A673 (cell line): ENCODE measurements at places on chromosomes 2 and 18. TPM values are rescaled to one million over a fixed set of nuclear protein-coding genes. Genes with fewer than 3 reads are reported as not detected.
A peak's percentile ranks its signal among the peaks of the same experiment; 100 is the strongest.

Gene SERPINB4
- total RNA-seq, result not detected in 2 replicates

Gene HES6
- total RNA-seq, result 17.2 and 26.9 TPM in 2 replicates

Gene FTCDNL1
- total RNA-seq, result 0.88 and 1.0 TPM in 2 replicates

DNA sequence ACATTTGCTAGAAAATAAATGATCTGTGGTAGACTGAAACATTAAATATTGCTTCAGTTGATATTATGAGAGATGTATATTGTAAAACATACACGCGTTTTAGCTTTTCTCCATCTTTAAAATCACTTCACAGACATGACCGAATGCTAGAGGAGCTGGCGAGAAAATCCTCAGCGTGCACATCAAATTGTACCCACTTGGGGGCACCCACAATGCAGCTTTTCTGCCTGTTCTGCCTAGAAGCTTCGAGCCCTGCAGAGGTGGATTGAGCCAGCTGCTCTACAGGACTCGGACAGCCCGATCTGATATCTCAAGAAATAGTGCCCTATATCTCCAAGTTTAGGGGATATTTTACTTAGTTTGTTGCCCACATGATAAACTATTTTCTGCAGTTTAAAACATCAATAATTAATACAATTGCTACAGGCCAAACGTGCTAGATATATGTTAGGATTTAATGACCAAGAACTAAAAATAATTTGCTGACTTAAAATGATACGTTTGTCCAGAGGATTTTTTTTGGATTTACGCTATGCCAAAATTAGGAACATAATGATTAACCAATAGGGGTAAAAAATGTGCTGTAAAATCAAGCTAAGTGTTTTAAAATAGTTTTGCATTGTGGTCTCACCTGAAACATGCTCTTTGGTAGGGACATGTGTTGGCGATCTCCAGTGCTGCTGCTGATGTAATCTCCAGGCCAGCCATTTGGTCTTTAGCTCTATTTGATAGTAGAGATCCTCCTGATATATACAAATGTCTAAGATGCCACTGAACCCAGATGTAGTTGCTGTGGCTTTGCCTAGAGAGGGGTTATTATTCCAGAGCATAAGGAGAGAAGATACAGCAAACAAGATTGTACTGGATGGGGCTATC lies 22.3 kb upstream of the ATP5MC3 start:
- DNase-seq, result peak; percentile 78

GRCh38 chr2:40219141-40219540 lies 232.7 kb downstream of the SLC8A1 start:
- DNase-seq, result no peak

Gene FER1L5
- 1.2 TPM in 2 replicates for total RNA-seq

- peak; percentile 18 for DNase-seq
These were observed 116.2 kb downstream of the EML6 start for GRCh38 chr2:54839461-54840255.

DNA sequence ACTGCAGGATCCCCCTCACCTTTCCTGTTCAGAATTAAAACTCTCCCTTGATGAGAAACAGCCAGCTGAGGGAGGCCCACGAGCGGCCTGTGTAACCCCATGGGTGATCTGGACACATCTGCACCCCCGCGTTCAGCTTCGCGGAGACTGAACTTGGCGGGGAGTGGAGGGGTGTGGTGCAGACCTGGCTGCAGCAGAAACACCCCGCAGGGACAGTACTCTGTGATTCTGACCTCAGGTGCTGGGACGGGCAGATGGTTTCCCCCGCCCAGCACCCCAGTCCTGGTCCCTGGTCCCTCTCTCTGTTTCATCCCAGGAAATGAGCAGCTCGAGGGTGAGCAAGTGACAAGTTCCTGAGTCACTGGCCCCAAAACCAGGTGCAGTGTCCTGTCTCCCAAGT lies 41.2 kb downstream of the GBX2 start:
- DNase-seq, result no peak

Gene MALL
- 0.17 and 0.24 TPM in 2 replicates for total RNA-seq

DNA sequence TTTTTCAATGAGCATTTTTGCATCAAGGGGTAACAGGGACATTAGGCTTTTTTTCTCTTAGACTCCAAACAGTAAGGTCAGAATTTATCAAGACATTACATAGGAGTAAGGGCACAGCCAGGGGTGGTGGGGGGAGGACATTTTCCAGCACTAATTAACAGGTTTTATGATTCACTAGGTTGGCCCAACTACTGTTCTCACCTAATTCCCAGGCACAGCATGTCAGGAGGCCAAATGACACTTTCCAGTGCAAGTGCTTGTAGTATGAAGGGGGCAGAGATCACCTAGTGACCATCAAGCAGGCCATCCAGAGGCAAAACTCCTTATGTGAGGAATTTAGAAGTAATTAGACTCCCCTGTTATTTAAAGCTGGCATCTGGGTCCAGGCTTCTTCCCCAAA lies 3.9 kb upstream of the MBD2 start:
- no peak for DNase-seq

GRCh38 chr2:100613719-100614118 lies 50.9 kb downstream of the PDCL3 start:
- no peak for DNase-seq

Gene SLC19A3
- 4.2 and 4.4 TPM in 2 replicates for total RNA-seq

DNA sequence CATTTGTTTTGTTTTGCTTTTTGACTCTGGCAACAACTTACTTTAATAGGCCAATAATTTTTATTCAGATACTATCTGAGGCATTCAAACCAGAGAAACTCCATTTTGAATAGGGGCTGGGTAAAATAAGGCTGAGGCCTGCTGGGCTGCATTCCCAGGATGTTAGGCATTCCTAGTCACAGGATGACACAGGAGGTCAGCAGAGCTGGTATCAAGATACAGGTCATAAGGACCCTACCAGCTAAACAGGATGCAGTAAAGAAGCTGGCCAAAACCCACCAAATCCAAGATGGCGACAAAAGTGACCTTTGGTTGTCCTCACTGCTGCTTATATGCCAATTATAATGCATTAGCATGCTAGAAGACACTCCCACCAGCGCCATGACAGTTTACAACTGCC lies 102.2 kb upstream of the XPO1 start:
- DNase-seq, result no peak

GRCh38 chr2:29922605-29923004 lies 1.2 kb upstream of the ALK start:
- no peak for DNase-seq

- no peak for DNase-seq
These were observed 201.0 kb downstream of the MBD5 start for GRCh38 chr2:148221926-148222325.

Gene NT5DC4
- not detected in 2 replicates for total RNA-seq

DNA sequence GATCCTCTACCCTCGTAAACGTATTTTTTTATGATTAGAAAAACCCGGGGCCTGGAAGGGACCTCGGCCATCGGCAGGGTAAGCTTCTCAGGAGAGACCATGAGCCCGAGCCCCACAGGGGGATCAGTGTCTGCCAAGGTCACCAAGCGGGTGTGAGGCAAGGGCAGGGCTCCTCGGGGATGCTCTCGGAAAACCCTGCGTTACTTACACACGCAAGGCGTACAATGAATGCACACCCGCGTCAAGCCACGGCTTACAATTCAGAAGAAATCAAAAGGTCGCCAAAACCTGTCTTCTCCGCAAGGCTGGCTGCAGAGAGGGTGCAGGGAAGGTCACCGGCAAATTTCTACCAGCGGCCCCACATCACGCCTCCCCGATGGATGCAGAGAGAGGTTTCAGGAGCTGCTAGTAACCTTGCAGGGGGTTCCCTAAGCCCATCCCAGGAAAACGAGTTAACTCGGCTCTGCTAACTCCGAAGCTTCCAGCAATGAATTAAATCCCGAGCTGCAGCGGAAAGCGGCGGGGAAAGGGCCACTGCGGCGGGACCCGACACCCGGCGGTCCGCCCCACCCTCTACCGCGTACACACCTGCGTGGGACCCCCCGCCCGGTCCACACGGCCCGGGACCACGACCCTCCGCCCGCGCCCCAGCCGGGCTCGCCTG lies 638 bp downstream of the ST3GAL5 start:
- DNase-seq, result peak; percentile 44

DNA sequence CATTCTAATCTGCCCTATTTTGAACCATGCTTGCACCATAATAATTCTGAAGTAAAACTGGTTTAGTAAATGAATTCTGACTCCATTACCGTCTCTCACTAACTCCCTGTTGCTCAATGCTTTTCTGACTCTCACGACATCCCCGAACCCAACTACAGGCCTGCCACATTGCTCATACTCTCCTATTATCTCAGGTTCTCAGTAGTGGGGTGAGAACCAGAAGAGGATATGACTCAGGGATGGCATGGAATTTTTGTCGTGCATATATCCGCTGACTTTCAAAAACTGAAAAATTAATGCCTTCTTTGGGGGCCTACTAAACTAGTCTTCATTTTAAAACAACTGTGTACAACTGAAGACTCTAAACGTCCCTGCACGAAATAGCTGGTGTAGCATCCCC lies 34.3 kb downstream of the NETO1 start:
- peak; percentile 33 for DNase-seq

DNA sequence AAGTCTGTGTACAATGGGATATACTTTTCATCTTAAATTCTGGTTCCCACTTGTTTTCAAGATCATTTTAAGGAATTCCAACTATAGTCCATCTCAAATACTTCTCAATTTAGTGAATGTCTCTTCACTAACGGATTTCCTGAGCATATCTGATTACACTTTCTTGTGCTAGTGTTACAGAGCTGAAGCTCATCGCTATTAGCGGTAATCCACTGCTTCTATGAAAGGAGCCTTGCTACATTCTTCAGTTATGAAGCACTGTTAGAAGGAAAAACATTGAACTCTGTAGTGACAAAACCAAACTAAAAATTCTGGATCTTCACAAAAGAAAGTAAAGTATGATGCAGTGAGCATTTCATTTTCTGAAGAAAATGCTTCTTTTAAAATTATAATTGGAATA lies 72.0 kb downstream of the AGPS start:
- no peak for DNase-seq

Gene EN1
- not detected in 2 replicates for total RNA-seq

DNA sequence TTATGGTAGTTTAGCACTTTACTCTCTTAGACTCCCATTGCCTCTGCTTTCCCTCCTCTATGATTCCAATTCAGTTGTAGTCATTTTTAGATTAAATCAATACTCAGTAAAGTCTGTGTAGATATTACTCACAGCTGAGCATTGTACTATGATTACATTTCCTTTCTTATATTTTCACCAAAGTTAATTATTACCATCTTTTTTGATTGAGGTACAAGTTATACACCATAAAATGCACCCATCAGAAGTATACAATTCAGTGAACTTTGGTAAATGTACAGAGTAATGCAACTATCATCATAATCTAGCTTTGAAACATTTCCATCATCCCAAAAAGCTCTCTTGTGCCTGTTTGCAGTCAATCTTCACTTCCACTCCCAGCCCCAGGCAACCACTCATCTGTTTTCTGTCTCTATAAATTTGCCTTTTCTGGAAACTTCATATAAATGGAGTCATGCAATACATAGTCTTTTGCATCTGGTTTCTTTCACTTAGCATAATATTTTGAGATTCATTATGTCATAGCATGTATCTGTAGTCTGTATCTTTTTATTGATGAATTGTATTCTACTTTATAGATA lies 30.2 kb upstream of the ETAA1 start:
- no peak for DNase-seq

DNA sequence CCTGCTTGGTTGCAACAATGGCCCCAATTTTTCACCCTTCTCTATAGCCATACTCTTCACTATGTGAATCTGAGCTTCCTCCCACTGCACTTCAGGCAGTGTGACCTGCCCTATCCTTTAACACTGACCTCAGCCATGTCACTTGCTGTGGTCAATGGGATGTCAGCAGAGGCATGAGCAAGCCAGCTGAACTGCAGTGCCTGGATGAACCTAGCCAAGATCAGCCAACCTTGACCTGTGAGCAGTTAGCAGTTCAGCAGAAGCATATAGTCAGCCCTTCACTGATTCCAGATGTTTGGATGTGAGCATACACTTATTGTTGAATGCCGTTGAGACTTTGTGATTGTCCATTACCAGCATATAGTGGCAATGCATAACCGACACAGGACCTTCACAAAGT lies 63.4 kb upstream of the BOD1L2 start:
- no peak for DNase-seq

Gene AMMECR1L
- 24.1 and 26.0 TPM in 2 replicates for total RNA-seq

GRCh38 chr2:20514596-20515269 lies 67.9 kb downstream of the RHOB start:
- DNase-seq, result no peak

Gene SRD5A2
- not detected in 2 replicates for total RNA-seq

GRCh38 chr18:6868033-6868432 lies 138.5 kb downstream of the ARHGAP28 start:
- DNase-seq, result no peak

DNA sequence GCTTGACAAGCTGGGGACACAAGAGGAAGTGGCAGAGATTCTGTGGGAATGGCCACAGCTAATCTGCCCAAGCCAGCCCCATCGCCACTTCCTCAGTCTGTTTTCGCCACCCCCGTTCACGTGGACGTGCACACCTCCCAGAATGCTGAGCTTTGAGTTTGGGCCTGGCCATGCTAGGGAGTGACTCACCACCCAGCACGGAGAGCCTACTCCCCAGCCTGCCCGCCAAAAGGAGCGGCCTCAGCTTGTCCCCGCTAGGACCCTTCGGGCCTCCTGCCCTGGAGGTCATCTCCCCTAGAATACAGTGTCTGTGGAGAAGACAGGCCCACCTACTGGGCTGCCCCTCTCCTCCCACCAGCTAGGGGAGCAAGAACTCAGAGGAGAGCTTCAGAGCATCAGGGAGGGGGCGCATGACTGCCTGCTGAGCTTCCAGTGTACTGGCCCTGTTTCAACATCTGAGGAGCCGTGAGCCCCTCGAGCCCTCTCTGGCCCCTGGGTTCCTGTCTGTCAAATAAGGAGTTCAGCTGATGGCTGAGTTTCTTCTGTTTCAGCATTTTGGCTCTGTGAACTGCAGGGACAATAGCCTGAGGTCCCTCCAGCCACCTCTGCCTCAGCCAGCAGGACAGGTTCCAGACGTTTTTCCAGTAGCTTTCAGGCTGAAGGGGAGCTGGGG lies 5.1 kb downstream of the SLC35F6 start:
- no peak for DNase-seq

Gene GKN2
- not detected in 2 replicates for total RNA-seq

DNA sequence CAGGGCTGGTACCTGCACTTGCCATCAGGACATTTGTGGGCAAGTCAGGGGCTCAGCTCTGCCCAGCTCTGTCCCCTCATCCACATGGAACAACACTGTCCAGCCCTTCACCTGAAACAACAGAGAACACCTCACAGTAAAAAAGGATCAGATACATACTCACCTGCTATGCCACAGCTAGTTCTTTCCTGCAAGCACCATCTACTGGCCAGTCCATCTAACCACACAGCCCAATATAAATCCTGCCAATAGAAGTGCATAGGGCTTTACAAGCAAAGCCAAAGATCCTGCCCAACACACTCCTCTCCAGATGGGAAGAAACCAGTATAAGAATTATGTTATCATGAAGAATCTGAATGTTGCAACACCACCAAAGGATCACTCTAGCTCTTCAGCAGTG lies 52.2 kb upstream of the GALNT13 start:
- no peak for DNase-seq
